ENCODE measurements at places on chromosomes 3 and 15.

DNA sequence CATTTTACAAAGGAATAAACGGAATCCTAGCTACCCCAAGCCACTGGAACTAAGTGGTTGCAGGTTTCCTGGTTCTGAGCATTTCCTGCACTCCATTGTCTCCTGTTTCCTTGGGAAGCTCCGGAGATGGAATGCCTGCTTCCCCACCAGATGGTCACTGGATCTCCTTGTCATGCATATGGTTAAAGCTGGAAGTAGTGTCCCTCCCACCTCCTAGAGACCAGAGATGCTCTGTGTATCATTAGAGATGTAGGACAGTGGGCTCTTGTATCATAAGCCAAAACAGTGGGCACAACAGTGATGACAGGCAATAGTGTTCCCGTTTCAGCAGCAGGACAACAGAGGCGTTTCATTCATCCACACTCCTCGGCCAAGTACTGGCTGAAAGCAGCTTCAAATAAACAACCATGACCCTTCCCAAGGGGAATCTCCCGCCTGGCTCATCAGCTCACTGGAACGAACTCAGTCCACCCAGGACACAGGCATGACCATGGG lies 136.2 kb upstream of the EIF1B start:
- no peak for DNase-seq

DNA sequence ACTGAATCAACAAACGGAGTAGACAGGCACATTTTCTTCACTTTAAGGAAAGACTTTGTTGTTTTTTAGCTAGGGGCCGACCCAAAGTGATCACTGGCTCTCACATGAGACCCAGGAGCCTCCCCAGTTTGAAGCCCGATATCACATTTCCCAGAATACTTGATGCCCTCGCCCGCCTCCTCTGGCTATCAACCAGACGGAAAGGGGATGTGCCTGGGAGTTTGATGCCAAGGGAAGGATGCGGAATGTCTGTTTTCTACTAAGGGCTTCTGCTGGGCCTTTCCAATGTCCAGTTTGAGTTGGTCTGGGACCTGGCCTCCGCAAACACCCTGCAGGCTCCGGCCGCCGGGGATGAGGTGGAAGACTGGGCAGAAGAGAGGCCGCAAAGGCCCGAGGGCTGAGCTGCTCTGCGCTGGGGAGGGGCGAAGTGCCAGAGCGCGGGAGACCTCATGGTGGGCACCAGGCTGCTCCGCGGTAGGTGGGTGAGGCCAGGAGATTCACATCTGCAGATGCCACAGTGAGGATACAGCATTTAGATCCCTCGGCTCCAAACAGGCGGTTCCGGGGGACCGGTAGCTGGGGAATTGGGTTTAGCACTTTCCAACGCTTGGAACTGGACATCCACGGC lies 491 bp upstream of the ZNF774 start:
- DNase-seq, result no peak

GRCh38 chr15:63331456-63331855 lies 50.2 kb downstream of the CA12 start:
- no peak for DNase-seq

- DNase-seq, result no peak
Observed at GRCh38 chr3:179703816-179704215, 51.0 kb downstream of the USP13 start.

- DNase-seq, result no peak
Observed at GRCh38 chr3:126907557-126907956, 75.4 kb upstream of the PLXNA1 start.

DNA sequence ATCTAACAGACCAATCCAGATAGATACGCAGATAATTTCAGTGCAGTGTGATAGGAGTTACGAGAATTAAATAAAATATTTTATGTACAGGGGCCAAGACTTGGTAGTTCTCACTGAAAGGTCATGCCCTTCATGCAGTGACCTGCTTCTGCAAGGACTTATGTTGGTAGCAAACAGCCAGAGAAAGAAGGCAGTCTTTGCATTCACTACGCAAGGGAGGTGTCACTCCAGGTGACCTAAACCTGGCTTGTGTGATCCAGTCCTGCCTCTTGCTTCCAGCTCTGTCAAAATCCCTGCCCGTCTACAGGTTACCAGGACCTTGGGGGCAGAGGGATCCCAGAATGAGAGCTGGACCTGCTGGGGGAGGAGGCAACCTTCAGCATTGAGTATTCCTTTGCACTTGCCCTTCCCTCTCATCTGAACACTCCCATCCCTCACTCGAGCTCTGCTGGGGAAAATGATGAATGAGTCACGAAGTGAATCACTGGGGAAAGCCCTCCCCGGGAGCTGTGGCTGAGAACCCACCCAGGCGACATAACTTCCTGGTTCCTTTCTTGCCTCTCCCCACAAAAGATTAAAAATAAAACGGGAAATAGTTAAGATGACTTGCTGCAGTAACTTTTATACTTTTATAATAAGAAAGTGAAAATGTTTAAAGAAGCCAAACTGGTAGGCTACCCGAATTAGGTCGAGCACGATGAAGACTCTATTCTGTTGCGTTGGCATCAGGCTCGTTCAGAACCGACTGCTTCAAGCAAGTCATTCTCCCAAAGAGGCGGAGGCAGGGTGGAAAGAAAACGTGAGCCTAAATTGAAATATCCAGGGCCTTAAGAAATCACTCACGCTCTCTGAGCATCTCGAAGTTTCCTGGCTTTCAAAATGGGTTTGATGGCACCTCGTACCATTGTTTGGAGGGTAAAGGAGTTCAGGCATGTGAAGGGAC lies 216.1 kb downstream of the SLCO3A1 start:
- DNase-seq, result peak; percentile 92

DNA sequence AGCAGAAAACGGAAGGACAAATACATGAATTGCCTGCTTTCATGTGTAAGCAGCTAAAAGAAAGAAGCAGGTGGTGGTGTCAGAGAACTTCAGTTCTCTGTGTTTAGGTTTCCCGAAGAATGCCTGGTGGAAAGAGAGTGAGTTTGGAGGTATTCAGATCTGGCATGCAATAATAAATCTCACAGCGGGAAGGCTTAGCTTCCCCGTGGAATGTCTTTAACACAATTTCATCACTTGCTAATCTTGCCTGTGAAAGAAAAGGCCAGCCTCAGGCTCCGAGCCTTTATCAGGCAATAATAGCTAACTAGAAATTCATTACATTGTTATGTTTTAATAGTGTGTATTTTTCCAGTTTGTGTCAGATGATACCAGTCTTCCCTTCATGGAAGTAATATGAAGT lies 220.3 kb downstream of the PDZRN3 start:
- DNase-seq, result no peak

GRCh38 chr15:68643216-68643830 lies 64.5 kb downstream of the CORO2B start:
- DNase-seq, result no peak

DNA sequence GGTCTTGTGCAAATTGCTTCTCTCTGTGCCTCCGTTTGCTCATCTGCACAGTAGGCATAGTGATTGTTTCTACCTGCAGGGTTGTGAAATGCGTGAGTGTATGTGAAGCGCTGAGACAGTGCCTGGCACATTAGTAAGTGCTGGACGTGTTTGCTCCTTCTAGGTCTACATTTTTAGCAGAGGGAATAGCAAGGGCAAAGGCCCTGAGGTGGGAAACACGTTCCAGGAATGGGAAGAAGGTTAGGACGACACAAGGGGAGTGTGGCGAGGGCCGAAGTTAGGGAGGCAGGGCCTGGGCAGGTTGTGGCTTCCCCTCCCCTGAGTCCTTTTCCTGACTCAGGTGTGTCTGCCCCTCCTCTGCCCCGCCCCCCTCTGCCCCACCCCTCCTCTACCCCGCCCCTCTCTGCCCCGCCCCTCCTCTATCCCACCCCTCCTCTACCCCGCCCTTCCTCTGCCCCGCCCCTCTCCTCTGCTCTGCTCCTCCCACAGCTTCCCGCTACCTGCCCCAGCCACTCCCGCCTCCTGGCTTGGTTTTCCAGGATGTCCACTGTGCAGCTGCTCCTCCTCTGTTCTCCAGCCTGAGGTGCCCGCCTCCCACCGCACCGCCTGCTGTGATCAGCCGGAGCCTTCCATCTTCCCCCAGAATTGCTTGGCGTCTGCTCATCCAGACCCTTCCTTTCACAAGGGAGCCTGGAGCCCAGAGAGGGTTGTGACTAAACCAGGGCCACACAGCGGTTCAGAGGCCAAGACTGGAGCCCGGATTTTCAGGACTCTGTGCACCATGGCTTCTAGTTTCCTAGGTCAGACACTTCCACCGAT lies 31.1 kb upstream of the SMAD6 start:
- peak; percentile 80 for DNase-seq

GRCh38 chr3:127206611-127207516 lies 13.9 kb downstream of the PRR23E start:
- no peak for DNase-seq

GRCh38 chr3:43286841-43287499 lies 630 bp downstream of the SNRK start:
- no peak for DNase-seq

DNA sequence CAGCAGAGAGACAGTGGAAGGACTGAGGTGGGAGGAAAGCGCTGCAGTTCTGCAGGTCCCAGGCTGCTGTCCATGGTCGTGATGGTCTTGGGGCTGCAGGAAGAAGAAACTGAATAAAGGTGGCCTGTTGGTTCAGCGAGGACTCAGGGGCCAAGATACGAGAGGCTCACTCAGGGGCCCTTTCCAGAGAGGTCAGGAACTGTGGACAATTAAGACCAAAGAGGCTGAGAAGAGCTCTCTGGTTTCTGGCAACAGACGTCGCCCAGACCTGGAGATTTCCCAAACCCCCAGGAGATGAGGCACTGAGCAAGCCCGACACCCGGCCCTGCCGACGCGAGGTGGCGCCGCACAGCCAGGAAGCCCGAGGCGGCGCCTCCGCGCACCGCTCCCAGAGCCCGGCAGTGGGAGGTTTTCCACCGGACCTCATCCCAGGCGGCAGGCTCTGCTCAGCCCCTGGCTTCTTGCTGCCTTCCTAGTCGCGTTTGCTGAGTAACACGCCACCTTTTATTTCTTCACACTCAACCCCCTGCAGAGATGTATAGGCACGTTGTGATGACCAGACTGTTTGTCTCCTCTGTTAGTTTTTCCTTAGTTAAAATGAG lies 56.4 kb upstream of the ARRDC4 start:
- peak; percentile 37 for DNase-seq

- no peak for DNase-seq
Observed at GRCh38 chr3:132628157-132628556, 31.1 kb downstream of the ACKR4 start.

- DNase-seq, result no peak
Observed at GRCh38 chr3:40129981-40130380, 179.5 kb upstream of the EIF1B start.

- DNase-seq, result no peak
Observed at GRCh38 chr15:88590759-88591158, 30.4 kb upstream of the AEN start.

- DNase-seq, result peak; percentile 52
Observed at GRCh38 chr3:107208100-107208499, 169.1 kb upstream of the CCDC54 start.

- DNase-seq, result peak; percentile 83
Observed at GRCh38 chr3:14324224-14324944, 78.0 kb upstream of the SLC6A6 start.

DNA sequence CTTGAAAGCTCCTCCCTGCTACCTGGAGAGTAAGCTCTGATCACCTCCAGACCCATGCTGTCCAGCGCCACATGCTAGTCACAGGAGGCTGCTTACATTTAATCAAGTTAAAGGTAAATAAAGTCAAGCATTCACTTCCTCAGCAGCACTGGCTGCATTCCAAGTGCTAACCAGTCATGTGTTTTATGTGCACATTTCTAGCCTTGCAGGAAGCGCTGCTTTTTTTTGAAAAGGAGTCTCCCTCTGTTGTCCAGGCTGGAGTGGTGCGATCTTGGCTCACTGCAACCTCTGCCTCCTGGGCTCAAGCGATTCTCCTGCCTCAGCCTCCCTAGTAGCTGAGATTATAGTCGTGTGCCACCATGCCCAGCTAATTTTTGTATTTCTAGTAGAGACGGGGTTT lies 279.2 kb downstream of the GABRG3 start:
- DNase-seq, result no peak

GRCh38 chr3:12081826-12082225 lies 76.9 kb downstream of the TIMP4 start:
- DNase-seq, result no peak

DNA sequence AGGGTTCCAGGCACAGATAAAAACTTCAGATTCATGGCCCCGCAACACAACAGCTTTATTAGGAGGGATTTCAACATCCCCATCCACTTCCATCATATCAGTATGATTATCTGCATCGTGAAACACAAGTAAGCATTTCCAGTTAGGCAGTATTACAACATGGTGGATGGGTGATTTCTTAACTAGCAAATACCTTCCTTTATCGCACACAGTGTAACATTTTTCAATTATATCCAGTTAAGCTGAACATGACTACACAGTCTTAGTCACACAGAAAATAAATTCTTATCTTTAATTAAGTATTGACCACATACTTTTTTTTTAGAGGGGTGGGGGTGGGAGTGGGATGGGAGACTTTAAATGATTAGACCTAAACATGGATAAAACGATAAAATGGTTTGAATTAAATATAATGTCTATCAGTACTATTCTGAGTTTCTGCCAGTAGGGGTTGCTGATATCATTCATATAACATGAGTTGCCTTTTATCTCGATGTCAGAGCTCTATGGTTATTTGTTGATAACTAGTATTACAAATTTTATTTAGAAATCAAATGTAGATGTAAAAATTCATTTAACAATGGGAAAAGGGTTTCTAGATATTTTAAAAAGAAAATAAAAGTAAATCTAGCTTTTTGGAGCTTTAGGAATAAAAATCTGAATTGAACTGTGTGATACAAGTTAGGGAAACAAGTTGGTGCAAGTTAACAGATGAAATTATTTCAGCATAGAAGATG lies 146.6 kb downstream of the TBL1XR1 start:
- DNase-seq, result peak; percentile 59

DNA sequence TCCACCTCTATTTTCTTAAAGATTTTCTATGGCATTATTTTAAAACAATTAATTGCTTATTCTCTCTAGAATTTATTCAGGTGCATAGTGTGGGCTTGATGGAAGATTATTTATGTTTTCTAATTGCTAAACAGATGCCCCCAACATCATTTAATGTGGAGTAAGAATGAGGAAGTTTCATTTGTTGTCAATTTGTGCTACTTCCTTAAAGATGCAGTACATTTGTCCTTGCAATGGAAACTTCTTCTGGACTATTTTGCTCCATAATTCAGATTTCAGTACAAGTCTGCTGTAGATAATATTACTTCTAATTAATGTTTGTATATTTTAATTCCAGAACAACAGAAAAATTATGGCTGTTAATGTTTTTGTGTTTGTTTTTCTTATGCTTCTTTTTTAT lies 104.8 kb downstream of the TGFBR2 start:
- no peak for DNase-seq

DNA sequence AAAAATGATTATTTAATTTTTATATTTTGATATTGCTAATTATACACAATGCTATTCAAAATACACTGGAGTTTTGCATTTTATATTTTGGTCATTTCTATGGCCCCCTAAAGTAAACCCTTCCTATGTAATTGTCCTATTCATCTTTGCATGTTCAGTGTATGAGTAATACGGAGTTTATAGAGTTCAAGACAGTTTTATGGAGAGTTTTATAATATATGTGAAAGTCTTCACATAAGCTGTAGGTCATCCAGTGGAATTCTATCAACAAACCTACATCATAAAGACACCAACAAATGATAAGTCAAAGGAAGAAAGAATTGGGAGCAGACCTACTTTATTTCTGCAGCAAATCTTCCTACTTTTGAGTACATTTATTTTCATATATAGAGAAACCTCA lies 1200.4 kb upstream of the EPHA6 start:
- DNase-seq, result peak; percentile 17
